ENCODE measurements at places on chromosomes 1 and 21.
A peak's percentile ranks its signal among the peaks of the same experiment; 100 is the strongest.

DNA sequence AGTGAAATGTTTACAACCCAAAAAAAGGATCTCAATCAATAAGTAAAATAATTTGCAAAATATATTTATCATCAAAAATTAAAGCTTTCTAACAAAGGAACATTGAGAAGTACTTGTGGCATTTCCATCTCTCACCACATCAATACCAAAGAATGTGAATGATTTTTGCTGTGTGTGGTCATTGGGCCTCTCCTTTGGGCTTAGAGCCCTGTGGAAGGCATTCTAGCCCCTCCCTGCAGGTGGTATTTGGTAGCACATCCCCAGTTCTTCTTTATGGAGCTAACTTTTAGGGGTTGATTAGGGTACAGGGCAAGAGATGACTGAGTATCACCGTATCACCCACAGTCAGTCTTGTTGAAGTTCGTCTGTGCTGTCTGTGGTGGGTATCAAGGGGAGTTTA lies 294.1 kb upstream of the SGIP1 start:
- no peak for DNase-seq

DNA sequence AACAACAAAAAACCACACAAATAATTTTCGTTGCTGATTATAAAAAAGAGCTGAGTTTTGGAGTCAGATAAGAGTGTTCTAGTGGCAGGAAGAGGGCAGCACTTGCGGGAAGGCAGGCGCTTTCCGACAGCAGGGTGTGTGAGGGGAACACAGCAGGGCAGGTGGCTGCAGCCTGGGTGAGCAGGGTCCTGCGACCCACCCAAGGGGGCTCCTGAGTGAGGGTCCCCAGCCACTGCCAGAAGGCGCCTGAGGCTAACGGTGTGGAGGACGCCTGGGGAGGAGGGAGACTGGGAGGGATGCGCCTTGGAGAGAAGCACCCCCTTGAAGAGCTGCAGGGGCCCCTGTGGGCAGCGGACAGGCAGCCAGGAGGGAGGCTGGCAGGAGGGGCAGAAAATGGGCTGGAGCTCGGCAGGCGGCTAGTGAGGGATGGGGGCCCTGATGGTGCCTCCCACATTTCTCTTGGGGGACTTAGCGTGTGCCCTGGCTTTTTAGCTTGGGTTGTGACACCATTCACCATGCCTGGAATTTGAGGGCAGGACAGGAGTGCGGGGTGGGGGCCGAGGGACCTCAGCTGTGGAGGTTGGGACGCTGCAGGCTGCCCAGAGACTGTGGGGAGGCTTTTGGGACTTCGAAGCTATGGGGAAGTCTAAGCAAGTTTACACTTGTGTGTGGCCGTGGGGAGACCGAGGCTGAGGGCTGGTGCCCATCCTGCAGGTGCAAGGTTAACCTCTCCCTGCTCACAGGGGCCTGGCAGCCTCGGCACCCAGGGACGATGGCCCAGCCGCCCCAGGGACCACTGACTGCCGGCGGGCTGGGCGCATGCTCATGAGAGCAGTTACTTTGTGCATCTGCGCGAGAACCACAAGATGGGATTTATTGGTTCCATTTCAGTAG lies 111.4 kb downstream of the SIK1 start:
- DNase-seq, result no peak

DNA sequence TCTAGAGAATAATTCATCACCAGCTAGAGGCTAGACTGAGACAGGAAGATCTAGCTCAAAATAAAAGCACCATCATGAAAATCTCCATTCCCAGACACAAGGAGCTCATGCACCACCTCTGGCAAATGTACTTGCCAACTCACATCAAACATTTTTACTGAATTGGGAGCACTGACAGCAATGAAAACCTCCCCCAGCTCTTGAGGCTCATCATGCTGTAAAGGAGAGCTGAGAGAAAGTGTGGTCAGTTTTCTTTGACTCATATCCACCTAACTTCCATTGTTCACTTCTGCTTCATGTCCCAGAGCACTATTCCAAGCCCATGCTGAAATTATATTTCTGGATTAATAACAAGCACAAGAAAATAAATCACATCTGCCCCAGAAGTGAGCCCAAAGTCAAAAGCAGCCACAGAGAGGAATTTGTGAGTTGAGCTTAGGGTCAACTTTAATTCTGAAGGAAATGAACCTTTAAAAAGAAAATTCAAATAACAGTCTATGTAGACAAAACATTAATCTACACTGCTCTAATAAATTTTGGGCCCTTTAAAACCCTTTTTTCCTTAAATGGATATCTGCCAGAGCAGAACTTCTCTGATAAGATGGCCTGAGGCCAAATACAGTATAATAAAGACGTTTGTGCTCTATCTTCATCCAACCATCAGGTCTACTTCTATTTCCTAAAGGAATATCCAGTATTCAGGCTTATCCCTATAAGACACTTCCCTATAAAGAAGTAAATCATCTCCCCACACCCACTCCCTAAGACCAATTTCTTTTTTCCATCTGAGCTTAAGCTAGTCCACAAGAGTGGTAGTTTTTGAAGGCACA lies 85.9 kb upstream of the ADAM30 start:
- DNase-seq, result no peak

GRCh38 chr1:204623365-204623893 lies 62.1 kb downstream of the LRRN2 start:
- no peak for DNase-seq

DNA sequence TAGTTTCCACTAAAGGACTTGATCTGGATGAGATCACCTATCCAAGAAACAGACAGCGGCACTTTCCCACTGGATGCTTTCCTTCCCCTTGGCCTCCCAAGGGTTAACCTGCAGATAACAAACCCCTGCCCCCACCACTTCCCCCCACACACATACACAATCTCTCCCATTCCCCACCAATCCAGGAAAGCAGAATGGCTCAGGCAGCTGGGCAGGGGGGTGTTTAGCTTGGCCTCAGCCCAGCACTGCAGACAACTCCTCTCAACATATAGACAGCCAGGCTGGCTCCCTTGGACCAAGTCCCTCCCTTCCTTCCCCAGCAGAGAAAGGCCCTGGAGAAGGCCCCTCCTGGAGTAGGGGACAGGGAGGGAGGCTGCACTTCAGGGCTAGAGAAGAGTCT lies 24.6 kb downstream of the PLEKHA6 start:
- DNase-seq, result no peak

DNA sequence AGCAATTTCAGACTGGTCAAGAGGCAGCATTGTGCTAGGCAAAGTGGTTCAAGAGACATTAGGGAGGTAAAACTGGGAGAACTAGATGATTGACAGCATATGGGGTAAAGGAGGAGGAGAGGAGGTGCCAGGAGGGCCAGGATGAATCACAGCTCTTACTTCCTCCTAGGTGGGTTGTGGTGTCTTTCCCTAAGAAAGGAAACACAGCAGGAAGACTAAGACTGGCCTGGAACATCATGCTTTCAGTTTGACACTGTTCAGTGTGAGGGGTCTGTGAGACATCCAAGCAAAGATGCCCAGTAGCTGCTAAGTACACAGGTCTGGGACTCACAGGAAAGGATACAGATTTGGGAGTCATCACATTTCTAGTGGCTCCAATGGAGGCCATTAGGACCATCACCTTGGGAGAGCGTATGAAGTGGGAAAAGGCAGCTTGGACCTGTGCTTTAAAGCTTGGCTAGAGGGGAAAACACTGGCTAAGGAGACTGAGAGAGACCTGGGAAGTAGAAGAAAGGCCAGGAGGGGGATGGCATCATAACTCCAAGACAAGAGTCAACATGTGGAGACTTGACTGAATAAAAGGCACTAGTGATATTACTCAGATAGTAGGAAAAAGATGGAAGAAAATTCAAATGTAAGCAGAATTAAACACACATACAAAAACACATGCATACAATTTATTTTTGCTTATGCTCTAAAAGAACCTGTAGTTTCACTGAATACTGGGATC lies 17.3 kb downstream of the CD58 start:
- no peak for DNase-seq

DNA sequence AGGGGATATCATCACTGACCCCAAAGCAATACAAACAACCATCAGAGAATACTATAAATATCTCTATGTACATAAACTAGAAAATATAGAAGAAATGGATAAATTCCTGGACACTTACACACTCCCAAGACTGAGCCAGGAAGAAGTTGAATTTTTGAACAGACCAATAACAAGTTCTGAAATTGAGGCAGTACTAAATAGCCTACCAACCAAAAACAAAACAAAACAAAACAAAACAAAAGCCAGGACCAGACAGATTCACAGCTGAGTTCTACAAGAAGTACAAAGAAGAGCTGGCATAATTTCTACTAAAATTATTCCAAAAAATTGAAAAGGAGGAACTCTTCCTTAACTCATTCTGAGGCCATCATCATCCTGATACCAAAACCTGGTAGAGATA lies 18.5 kb downstream of the CD84 start:
- DNase-seq, result no peak

- DNase-seq, result no peak
Observed at GRCh38 chr1:211099393-211099792, 34.6 kb downstream of the KCNH1 start.

DNA sequence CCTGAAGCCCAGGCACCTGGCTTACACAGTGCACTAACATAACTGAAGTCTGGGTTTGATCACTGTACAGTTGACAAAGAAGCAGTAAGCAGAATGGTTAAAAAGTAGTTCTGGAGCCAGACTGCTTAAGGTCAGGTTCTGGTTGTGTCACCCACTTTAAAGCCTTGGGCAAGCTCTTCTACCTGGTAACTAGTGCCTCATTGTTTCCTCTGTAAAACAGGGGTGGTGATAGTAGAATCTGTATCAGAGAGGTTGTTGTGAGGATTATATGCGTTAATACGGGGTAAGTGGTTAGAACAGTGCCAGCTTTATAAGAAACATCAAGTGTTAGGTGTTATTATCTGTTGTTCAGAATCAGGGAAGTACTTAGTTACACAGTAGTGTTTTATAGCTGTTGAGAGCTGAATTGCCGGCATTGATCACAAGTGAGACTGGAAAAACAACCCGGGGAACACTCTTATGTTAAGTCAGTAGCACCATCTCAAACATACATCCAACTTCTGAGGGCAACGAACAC lies 3.7 kb downstream of the BACH1 start:
- DNase-seq, result no peak

GRCh38 chr21:14869984-14870852 lies 194.6 kb downstream of the NRIP1 start:
- no peak for DNase-seq

- DNase-seq, result no peak
Observed at GRCh38 chr1:22658385-22659163, 5.5 kb downstream of the C1QB start.

DNA sequence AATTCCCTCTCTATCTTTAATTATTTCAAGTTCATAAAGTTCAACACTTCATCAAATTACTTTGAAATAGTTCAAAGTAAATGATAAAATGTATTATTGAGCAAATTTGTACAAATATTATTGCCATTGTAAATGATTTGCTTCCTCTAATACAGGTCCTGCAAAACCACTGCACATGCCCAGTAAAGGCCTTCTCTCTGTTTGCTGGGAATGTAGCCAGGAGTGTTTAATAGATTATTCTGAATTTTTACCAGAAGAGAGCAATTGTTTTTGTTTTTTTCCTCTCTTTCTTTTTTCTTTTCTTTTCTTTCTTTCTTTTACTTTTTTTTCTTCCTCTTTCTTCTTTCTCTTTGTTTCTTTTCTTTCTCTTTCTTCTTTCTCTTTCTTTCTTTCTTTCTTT lies 486.3 kb downstream of the PTBP2 start:
- no peak for DNase-seq

GRCh38 chr1:63453232-63453631 lies 69.8 kb downstream of the ITGB3BP start:
- DNase-seq, result no peak

- no peak for DNase-seq
Observed at GRCh38 chr1:150183061-150183460, 33.3 kb downstream of the PLEKHO1 start.

DNA sequence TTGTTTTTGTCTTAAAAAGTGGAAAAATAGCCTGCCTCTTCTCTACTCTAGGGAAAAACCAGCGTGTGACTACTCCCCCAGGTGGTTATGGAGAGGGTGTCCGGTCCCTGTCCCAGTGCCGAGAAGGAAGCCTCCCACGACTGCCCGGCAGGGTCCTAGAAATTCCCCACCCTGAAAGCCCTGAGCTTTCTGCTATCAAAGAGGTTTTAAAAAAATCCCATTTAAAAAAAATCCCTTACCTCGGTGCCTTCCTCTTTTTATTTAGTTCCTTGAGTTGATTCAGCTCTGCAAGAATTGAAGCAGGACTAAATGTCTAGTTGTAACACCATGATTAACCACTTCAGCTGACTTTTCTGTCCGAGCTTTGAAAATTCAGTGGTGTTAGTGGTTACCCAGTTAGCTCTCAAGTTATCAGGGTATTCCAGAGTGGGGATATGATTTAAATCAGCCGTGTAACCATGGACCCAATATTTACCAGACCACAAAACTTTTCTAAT lies 35.0 kb upstream of the TDRD10 start:
- no peak for DNase-seq

- DNase-seq, result peak; percentile 59
Observed at GRCh38 chr1:87024936-87025540, 110.6 kb downstream of the HS2ST1 start.

GRCh38 chr1:116806245-116806644 lies 52.0 kb downstream of the CD2 start:
- DNase-seq, result no peak

- DNase-seq, result no peak
Observed at GRCh38 chr1:185534801-185535200, 199.4 kb upstream of the HMCN1 start.

DNA sequence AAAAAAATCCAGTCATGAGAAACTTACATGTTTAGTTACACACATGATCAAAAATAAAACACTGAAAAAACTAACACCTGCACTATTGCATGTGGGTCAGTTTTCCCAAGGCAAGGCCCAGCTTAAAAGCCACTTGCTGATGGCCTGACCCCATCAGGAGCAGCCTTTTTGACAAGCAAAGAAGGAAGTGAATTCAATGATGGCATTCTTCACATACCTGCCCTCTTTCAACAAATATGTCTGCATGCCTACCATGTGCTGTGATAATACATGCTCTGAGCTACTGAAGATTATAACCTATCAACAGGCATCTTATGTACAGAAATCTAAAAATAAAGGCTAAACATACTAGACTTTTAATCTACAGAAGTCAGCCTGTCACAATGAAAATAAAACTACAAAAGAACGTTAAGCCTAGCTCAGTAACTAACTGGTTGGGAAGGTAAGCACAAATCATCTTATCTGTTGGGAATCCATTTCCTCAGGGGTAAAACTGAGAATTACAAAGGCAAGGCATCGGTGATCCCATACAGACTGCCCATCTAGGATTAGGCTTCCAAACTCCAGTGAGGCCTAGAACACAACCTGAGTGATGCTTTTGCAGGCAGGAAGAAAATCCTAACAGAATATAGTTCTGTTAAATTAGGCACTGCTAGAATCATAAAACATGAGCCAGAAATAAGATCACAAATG lies 14.5 kb downstream of the SORT1 start:
- DNase-seq, result no peak

- no peak for DNase-seq
Observed at GRCh38 chr1:93880731-93881130, 1.7 kb upstream of the DNTTIP2 start.

GRCh38 chr1:7387053-7387927 lies 383.8 kb upstream of the VAMP3 start:
- DNase-seq, result no peak
